ENCODE measurements at places on chromosomes 6 and 20.

- DNase-seq = no peak
Measured at GRCh38 chr6:109610590-109610989, 80.4 kb downstream of the AK9 start.

DNA sequence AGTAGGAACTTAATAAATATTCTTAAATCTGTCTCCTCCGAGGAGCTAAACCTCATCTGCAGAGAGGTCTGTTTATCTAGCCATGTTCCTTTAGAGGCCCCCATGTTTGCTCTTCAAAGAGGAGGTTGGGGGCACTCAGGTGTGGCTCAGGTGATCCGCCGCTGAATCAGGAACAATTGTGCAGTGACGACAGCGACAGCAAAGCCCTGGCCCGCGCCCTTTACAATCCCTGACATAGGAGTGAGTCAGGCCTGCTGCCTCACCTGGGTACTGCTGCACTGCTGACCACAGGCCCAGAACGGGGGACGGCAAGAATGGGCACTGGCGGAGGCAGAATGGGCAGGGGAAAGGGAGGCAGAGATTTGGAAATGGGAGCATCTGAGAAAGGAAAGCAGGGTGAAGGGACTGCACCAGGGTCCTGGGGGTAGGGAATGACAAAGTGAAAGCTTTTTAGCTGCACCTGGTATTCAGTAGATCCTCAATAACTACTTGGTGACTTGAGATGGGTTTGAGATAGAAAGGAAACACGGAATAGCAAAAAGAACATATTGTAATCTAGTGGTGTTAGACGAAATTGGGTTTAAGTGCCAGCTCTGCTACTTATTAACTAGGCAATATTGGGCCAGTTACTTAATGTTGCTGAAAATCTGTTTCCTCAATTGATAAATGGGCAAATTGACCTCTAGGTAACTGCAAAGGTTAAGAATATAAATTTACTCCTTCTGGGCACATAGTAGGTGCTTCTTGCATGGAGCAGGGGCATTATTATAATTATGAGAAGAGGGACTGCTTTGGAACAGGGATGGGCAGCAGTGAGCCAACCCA is 5.4 kb upstream of the IER3 start:
- DNase-seq = no peak

DNA sequence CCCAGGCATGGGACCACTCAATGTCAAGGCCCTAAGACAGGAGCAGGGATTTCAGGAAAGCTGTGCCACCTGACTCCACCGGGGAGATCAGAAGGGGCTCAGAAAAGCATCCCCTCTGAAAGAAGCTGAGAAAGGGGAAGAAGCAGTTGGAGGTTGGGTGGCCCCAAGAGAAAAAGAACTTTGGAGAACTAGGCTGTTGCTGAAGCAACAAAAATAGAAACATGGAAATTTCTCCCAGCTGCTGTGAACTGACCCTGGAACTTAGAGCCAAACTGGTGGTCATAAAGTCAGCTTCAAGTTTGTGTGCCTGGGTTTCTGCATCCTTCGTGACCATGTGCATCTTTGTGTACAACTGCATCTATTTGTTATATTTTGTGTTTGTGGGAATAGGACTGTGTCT is 534.5 kb downstream of the MAFB start:
- DNase-seq = no peak

- no peak for DNase-seq
Measured at GRCh38 chr6:83592770-83593394, 80.5 kb downstream of the PRSS35 start.

DNA sequence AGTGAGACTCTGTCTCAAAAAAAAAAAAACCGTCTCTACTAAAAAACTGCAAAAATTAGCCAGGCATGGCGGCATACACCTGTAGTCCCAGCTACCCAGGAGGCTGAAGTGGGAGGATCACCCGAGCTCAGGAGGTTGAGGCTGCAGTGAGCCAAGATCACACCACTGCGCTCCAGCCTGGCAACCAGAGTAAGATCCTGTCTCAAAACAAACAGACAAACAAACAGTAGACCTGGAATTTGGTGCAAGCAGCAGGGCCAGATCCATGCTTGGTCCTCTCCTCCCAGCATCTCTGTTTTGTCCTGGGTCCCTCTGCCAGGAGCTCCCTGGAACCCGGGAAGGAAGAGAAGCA is 11.6 kb downstream of the RIPOR3 start:
- no peak for DNase-seq

- DNase-seq = no peak
Measured at GRCh38 chr6:63403725-63404124, 83.9 kb upstream of the LGSN start.

DNA sequence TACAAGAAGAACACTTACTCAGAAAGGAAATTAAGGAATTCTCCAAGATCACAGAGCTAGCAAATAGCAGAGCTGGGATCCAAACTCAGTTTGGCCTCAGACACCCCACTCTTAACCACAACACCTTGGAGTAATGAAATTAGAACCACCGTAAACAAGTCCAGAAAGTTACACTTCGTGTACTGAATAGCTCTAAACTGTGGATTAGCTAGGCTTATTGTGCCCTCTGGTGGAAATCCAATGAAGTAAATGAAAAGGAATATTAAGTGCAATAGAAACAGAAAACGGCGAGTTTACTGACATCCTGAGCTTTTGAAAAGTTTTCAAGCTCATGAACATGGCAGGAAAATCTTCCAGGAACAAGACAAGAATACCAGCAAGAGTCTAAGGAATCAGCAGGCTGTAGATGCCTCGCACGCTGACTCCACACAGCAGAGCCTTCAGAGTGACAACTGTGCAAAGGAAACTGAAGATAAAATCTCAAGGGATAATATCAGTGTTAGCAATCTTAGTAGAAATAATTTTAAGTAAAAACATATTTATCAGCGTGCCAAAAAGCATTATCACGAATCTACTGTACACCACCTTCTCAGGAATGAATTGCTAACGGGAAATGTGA is 34.6 kb downstream of the FBXO5 start:
- no peak for DNase-seq

DNA sequence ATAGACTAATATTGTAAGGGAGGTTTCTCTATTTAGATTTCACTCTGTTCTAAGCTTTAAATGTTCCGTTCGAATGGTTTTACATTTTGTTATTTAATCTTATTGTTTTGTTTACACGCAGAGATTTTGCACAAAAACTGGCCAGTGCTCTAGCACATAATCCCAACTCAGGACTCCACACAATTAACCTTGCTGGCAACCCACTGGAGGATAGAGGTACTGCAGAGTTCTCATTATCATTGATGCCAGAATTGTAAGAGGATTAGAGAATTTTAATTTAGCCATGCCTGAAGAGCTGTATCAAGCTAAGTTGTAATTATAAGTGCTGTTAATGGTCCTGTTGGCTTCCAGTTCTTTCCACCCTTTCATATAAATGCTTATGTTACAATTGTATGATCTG is 179.7 kb upstream of the SCGN start:
- DNase-seq = no peak
